T1000 (cell line): ENCODE measurements at places on chromosomes 16 and 17.
A peak's percentile ranks its signal among the peaks of the same experiment; 100 is the strongest.

DNA sequence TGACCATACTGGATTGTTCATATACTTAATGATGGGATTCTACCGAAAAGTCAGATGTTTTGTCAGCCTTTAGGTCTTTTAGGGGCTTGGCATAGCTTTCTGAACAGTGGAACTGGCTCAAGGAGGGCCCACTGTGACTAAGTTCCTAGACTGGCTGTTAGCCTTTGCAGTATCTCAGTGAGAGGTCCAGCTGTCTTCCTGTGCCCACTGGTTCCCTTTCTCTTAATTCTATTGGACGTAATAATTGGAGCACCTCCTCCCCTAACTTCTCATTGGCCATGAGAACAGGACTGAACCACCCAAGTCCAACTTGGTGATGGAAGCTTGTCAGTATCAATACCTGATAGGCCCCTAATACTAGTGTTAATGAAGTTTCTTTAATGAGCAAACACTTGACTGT lies 13.5 kb downstream of the KPNA2 start:
- no peak for DNase-seq

DNA sequence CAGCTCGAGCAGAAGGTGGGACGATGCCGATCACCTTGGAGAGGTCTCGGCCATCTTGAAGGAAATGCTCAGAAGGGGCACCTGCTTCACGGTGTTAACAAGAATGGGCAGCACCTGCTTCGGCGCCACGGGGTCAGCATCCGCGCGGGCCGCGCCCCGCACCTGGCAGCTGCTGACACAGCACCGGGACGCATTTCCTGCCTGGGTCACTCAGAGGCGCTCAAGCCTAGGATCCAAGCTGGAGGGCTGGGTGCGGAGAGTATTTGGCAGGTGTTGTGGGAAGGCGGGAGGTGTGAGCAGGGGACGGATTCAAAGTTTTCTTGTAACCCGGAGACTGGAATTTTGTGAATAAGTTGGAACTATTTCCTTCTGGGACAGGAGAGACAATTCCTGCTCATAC lies 39.3 kb upstream of the AKTIP start:
- DNase-seq = no peak

GRCh38 chr17:8826808-8827435 lies 27.8 kb upstream of the MFSD6L start:
- no peak for DNase-seq

DNA sequence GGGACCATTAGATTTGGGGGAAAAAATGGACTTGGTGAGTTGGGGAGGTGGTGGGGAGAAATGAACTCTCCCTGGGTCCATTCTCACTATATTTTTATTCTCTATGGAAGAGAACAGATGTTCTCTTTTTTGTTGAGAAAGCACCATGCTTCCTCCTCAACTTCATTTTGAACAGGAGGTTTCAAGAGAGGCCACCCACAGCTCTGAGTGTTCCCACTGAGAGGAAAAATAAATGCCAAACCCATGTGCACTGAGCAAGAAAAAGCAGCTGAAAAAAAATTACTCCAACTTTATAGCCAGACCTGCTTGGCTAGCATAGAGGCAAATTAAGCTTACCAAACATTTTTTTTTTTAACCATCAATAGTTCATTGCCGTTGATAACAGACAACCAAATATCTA lies 883.6 kb downstream of the KCNJ2 start:
- DNase-seq = no peak

GRCh38 chr17:8921147-8921546 lies 44.4 kb downstream of the PIK3R5 start:
- no peak for DNase-seq

- DNase-seq = no peak
Observed at GRCh38 chr17:50354776-50355175, 8.8 kb downstream of the XYLT2 start.

GRCh38 chr17:57672971-57673370 lies 72.1 kb downstream of the CCDC182 start:
- no peak for DNase-seq

GRCh38 chr17:80624864-80625263 lies 80.2 kb downstream of the RPTOR start:
- DNase-seq = no peak

DNA sequence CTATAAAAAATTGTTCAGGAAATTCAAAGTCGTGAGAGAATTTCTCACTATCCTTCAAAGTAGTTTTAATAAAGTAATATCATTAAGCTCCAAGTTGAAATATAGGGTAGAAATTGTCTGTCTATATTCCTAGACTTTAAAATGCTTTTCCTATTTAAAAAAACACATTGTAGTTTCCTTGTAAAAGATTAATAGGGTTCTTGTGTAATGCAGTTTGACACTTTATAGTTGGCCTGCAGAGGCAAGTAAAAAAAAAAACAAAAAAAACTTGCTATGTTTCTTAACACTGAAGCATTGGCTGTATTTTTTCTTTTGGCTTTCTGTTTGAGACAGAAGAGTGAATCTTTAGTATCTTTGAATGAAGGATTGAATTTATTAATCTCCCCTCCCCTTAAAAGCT lies 17.4 kb downstream of the CPD start:
- no peak for DNase-seq

DNA sequence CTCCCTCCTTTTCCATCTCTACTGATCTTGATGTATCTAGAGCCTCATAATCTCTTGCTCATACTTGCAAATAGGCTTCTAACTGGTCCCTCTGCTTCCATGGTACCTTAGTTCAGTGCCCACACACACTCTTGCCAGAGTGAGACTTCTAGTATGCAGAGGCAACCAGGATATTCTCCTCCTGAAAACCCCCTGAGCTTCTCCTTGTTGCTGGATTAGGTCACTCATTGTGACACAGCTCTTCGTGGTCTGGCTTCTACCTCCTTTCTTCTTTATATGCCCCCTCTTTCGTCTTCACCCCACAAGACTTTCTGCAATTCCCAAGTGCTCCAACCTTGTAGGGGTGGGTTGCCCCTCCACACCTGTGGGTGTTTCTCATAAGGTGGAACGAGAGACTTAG lies 2.5 kb upstream of the FAM20A start:
- no peak for DNase-seq

DNA sequence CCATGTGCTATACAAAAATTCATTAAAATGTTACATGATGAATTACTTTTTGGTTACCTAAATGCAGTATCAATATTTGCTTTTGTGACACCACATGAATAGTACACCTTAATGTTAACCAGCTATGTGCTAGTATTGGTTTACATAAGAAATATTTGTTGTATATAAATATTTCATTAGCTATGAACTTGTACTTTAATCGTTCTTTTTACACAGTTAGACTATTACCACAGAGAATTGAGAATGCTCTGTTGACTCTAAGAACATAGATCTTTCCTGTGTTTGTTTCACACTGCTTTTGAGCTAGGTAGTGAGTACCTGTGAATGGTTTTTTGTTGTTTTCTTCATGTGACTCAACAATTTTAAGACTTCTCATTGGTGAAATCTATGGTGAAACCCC lies 93.4 kb downstream of the KANSL1 start:
- no peak for DNase-seq

GRCh38 chr17:2450016-2450650 lies 49.3 kb upstream of the MNT start:
- no peak for DNase-seq

DNA sequence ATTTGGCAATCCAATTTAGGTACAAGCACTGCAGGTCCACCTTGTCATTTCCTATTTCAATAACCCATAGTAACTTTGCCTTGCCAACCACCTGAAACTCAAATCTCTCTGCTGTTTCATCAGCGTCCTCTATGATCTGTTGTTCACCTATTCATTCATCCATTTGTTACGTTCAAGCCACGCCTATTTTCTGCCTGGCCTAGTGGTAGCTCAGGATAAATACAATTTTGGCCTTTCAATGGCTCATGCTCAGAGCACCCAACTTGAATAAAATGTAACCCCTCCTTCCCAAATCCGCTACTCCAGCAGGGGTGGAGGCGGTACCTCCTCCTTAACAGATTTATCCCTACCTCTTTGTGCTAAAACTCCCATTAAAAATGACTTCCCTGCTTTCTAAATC lies 3.6 kb upstream of the FBXO47 start:
- DNase-seq = no peak

GRCh38 chr16:178668-179015 lies 1.6 kb upstream of the HBQ1 start:
- DNase-seq = no peak

DNA sequence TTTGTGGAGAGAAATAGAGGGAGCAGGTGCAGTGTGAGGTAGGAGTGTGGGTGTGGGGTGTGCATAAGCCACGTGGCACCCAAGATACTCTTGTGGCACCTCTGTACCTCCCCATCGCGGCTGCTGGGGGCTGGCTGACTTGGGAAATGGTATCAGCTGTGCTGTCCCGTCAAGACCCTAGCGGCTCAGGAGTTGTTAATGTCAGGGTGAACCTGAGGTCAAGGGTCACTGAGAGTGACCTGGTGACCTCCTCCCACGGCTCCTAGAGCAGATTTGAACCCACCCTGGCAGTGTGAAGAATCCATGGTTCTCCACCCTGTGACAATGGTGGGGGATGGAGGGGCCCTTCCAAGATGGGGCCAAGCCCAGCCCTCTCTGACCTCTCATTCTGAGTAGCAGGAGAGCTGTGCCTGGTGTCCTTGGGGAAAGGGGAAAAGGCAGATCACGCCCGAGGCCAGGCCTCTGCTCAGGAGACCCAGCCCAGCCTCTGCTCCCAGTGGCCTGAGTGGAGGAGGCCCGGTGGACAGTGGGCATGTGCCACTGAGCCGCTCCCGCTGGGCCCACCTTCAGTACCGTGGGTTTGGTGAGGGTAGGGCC lies 3.0 kb upstream of the WFIKKN2 start:
- no peak for DNase-seq

DNA sequence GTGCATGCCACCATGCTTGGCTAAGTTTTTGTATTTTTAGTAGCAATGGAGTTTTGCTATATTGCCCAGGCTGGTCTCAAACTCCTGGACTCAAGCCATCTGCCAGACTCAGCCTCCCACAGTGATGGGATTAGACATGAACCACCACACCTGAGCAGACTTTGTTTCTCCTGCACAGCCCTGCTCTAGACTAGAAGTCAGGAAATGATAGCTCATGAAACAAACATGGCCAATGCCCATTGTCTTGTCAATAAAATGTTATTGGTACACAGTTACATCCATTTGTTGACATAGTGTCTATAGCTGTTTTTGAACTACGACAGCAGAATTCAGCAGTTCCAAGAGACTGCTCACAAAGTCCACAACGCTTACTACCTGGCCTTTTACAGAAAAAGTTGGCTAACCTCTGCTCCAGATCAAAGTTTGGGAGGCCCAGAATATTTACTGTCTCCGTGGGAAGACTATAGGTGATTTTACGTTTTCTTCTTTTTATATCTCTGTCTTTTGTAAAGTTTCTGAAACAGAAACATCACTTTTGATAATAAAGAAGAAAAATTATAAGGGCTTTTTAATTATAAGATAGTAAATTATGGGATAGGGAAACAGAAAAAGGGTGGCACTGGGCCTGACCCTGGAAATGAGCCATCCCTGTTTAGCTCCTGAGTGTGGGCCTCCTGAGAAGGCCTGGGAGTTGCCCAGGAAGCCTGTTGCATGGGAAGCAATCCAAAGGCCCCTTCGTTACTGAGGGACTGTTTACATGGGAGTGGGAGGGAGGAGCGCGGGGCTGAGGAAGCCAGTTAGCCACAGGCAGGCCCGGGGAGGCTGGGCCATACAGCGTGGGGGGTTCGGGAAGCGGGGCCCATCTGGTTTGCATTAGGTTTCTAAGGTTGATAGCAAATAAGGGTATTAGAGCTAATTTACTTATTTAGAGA lies 201.5 kb downstream of the IRF8 start:
- DNase-seq = no peak

DNA sequence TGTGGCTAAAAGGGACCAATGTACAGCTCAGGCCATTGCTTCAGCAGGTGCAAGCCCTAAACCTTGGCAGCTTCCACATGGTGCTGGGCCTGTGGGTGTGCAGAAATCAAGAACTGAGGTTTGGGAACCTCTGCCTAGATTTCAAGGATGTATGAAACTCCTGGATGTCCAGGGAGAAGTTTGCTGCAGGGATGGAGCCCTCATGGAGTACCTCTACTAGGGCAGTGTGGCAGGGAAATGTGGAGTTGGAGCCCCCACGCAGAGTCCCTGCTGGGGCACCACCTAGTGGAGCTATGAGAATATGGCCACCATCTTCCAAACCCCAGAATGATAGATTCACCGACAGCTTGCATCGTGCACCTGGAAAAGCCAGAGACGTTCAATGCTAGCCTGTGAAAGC lies 13.0 kb downstream of the EFCAB5 start:
- DNase-seq = no peak

DNA sequence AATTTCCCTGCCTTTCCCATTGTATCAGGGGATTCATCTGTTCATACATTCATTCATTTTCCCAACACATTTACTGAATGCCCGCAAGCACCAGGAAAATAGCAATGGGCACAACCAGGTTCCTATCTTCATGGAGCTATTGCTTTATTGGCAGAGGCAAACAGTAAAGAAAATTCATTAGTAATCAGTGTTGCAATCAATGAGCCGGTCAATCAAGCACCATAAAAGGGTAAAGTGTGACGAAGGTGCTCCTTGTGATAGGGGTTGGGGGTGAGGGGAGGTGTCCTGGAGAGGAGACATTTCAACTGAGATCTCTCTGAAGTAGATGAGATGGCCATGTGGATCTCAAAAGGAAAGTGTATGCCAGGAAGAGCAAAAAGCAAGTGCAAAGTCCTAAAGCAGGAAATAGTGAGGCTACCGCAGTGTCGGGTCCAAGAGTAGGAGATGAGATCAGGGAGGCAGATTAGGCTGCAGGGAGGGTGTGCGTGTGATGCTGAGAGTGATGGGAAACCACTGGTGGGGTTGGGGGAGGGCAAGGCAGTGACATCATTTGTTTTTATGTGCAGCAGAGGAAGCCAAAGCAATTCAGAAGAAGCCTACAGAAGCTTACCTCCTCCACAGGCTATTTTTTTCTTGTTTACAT lies 28.4 kb downstream of the CDH13 start:
- DNase-seq = peak; percentile 18

DNA sequence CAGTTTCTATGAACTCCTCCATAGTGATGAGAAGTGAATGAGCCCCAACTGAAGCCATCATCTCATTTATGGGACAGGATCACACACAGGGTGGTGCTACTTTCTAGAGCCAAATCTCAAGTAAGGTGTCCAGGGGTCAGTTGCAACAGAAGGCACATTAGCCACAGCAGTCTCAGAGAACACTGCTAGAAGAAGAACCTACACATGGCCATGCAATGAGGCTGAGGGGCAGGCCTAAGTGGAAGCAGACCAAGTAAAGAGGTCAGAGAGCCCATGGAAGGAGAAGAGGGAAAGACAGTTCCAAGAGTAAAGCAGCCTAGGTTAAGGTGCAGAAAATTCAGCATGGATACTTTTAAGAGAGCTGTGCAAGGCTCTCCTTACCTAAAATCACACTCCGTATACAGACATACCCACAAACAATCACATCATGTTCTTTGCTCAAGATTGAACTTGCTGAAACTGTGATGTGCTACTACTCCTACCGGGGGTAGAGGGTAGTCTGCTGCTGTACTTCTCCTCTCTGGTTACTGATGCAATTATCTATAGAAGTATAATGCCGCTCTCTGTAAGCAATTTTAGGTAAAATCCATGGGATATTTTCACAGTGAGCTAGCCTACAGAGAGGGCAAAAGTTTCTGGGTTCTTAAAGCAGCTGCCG lies 1.7 kb downstream of the ABCA8 start:
- DNase-seq = no peak

GRCh38 chr17:44899074-44899782 lies at the start of gene EFTUD2:
EFTUD2 (minus strand) TSS chr17:44899445; CDS start chr17:44894521, 4,924 bp downstream.
- DNase-seq = peak; percentile 98

GRCh38 chr16:86959091-86959651 lies 358.0 kb downstream of the C16orf95 start:
- no peak for DNase-seq
